ENCODE measurements at places on chromosomes 13 and 19. TPM values are rescaled to one million over a fixed set of nuclear protein-coding genes. Genes with fewer than 3 reads are reported as not detected.
A peak's percentile ranks its signal among the peaks of the same experiment; 100 is the strongest.

The OR7A5 gene
- polyA plus RNA-seq, result not detected

The OVOL3 gene
- polyA plus RNA-seq, result not detected

The NTF4 gene
- polyA plus RNA-seq, result not detected

The PDCD5 gene
- polyA plus RNA-seq, result 79.9 TPM

The PIBF1 gene
- 8.0 TPM for polyA plus RNA-seq

The TECR gene
- 59.8 TPM for polyA plus RNA-seq

The FFAR1 gene
- not detected for polyA plus RNA-seq

The CDC42EP5 gene
- polyA plus RNA-seq, result not detected

The GPR18 gene
- 2.2 TPM for polyA plus RNA-seq

The CRLF1 gene
- polyA plus RNA-seq, result not detected

The GZMM gene
- polyA plus RNA-seq, result 0.48 TPM

The PSG5 gene
- polyA plus RNA-seq, result not detected

The ZNF134 gene
- polyA plus RNA-seq, result 3.3 TPM

The CABP5 gene
- polyA plus RNA-seq, result 0.17 TPM

The CLC gene
- not detected for polyA plus RNA-seq

The RTBDN gene
- not detected for polyA plus RNA-seq

- no peak for DNase-seq
Measured at GRCh38 chr13:107838588-107839161, 376.7 kb downstream of the LIG4 start.

DNA sequence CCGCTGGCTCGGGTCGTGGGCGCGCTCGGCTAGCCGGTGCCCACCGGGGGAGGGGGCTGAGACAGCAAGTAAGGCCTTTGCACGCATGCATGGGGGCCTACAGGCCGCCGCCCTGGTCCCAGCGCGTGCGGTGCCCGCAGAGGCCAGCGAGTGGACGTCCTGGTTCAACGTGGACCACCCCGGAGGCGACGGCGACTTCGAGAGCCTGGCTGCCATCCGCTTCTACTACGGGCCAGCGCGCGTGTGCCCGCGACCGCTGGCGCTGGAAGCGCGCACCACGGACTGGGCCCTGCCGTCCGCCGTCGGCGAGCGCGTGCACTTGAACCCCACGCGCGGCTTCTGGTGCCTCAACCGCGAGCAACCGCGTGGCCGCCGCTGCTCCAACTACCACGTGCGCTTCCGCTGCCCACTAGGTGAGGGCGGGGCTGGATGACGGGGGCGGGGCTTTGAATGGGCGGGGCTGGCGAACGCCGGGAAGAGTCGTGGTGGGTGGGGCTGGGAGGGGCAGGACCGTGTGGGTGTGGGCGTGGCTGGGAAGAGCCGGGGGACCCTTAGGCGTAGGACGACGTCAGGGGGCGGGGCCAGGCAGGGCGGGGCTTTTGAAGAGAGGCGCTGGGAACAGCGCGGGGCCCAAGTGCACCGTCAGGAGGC lies 2.1 kb downstream of the CILP2 start:
- peak; percentile 75 for DNase-seq

DNA sequence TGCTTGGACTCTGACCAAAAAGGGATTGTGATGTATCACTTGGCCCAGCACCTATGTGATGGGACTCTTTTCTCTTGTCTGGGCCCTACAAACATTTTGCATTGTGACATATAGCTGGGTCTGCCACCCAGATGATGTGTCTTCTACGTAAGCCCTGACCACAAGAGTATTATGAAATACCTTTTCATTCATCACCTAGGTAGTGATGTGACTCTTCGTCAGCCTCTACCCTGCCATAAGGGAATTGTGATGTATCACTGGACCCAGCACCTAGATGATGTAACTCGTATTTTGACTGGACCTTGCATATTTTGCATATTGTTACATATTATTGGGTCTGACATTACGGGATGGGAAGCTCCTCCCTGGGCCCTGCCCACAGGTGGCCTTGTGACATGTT lies 29.7 kb upstream of the ZNF681 start:
- peak; percentile 70 for DNase-seq

DNA sequence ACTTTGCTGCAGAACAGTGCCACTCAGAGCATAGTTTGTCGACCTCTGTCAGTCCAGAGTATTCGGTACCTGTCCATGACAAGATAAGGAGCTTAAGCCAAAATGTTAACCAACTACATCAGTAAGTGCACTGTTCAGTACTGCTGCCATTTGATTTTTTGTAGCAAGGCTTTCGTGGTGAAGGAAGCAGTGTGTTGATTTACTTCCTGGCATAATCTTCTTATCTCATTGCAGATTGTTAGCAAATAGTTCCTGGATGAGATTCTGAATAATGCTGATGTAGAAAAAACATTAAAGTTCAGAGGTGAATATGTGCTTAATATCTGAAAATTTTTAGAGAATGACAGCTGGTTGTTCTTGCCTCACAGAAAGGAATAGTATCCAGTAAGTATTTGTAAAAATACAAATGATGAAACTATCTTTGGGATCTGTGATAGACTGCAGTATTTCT lies 85.7 kb downstream of the LRRC63 start:
- DNase-seq, result no peak

DNA sequence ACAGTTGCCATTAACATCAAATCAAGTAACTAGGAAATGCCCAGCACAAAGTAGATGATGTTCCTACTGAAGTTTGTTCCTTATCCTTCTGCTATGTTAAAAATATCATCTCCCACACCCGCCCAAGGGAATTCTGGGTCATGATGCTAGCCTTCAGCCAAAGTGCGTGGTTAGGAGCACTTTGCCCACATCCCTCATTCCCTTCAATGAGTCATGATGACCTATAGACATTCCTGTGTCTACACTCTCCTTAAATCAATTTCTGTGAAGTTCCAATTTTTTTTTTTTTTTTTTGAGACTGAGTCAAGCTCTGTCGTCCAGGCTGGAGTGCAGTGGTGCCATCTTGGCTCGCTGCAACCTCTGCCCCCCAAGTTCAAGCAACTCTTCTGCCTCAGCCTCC lies 17.0 kb downstream of the RXFP2 start:
- DNase-seq, result no peak

- no peak for DNase-seq
Measured at GRCh38 chr13:53775807-53776206, 747.2 kb downstream of the OLFM4 start.

DNA sequence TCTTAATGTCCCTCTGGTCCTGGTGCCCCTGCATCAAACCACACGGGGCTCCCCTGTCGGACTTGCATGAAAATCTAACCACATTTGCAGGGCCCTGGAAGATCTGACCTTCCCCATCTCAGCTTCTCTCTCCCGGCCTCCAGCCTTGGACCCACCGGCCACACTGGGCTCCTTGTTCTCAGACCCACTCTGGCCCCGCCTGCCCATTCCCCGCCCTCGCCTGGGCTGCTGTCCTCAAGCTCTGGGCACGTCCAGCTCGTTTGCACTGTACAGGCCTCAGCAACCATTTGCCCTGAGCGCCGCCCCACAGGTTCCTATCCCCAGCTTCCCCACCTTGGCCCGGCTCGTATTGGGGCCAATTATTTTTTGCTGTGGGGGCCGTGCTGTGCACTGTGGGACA lies 10.5 kb downstream of the MYO9B start:
- DNase-seq, result no peak

GRCh38 chr19:56476651-56477428 lies at the start of gene ZNF667:
ZNF667 (minus strand) TSS chr19:56477345; CDS start chr19:56462370, 14,975 bp downstream.
- peak; percentile 3 for DNase-seq

- DNase-seq, result no peak
Measured at GRCh38 chr13:20195801-20196200, 3.1 kb upstream of the GJB2 start.
